Renal cortex interstitium (tissue), 15 donors: ENCODE measurements at places on chromosomes 4 and X. TPM values are rescaled to one million over a fixed set of nuclear protein-coding genes. Genes with fewer than 3 reads are reported as not detected.

The GPRASP3 gene
- 18.5 TPM for polyA plus RNA-seq

The DSPP gene
- polyA plus RNA-seq: 0.03 TPM

The KLF3 gene
- polyA plus RNA-seq: 61.0 TPM

The GPR173 gene
- 16.1 TPM for polyA plus RNA-seq

The FGF16 gene
- polyA plus RNA-seq: not detected

The CXCL3 gene
- 0.24 TPM for polyA plus RNA-seq
